Fibroblast of lung (primary cell): ENCODE measurements at places on chromosomes 1 and 21. TPM values are rescaled to one million over a fixed set of nuclear protein-coding genes. Genes with fewer than 3 reads are reported as not detected.
A peak's percentile ranks its signal among the peaks of the same experiment; 100 is the strongest.

GRCh38 chr1:203754455-203754864 lies 10.5 kb upstream of the LAX1 start:
- no peaks in the 10 kb centered on the region for H3K36me3 ChIP-seq
- no peak overlapping the region for H3K4me3 ChIP-seq
- no peak for DNase-seq
- H3K4me1 ChIP-seq = peaks cover 2% of the 10 kb centered on the region

Gene RBM11
- 0.07 and 0.11 TPM in 2 replicates for polyA plus RNA-seq

GRCh38 chr1:244874974-244875579 lies 10.7 kb upstream of the HNRNPU start:
- H3K4me1 ChIP-seq = no peaks in the 10 kb centered on the region
- H3K4me3 ChIP-seq = no peak overlapping the region
- no peak for DNase-seq
- H3K27me3 ChIP-seq = no peaks in the 10 kb centered on the region

- no peaks in the 10 kb centered on the region for H3K36me3 ChIP-seq
- H3K4me3 ChIP-seq = no peak overlapping the region
- no peaks in the 10 kb centered on the region for H3K27me3 ChIP-seq
- H3K4me1 ChIP-seq = no peaks in the 10 kb centered on the region
- no peak overlapping the region for H3K27ac ChIP-seq
Observed at GRCh38 chr1:3588395-3588794, 22.9 kb downstream of the MEGF6 start.

DNA sequence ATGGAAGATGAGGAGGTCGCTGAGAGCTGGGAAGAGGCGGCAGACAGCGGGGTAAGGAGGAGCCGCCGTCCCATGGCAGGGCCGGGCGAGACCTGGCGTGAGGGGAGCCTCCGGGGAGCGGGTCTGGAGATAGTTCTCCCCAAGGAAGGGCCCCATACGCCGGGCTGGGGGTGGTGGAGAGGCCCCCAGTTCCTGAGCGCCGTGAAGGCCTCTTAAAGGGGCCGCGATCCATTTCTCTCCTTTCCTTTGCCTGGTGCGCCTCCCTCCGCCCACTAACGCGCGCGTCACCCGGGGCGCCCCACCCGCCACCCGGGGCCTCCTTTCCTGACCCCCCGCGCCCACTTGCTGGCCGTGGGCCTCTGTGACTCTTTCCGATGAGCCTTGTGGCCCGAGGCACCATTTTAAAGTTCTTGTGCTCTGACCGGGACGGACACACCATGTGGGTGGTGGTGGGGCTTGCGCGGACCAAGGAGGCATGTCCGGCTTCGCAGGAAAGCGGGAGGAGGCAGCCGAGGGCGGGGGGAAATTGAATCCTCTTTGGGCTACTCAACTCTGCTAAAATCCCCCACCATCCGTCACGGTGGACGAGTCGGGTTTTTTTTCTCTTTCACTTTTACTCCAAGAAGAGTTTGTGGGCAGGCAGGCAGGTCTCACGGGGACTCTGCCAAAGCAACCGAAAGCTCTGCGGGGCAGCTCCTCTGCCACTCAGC lies 371 bp downstream of the SZRD1 start:
- H3K4me1 ChIP-seq = peaks cover 11% of the 10 kb centered on the region
- H3K36me3 ChIP-seq = peaks cover 1% of the 10 kb centered on the region
- peak overlapping the region; percentile 99 for H3K27ac ChIP-seq

DNA sequence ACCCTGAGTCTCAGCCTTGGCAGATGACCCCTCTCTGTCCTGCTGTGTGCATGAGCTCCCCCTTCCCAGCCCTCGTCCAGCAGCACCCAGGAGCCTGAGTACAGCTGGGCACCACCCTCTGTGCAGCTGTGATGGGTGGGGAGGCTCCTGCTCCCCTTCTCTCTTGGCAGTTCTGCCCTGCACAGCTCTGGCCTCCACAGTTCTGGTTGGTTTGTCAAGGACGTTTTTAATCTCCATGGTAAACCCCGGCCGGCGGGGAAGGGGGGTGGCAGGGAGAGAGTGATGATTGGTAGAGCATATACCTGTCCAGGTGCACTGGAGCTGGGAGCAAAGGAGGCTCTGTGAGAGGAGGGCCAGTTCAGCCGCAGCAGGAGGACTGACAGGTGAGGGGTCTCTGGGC lies at the start of gene CLCNKA:
CLCNKA (plus strand) TSS at position 356 of the 400 bp plus-strand sequence. CDS start 584 bp downstream, outside the sequence.
- no peak for DNase-seq
- H3K4me3 ChIP-seq = no peak within 1 kb of the TSS
- H3K27me3 ChIP-seq = no peaks in the 10 kb centered on the region
- H3K4me1 ChIP-seq = peaks cover 28% of the 10 kb centered on the region
- H3K27ac ChIP-seq = no peak within 1 kb of the TSS

GRCh38 chr1:199867601-199868000 lies 159.9 kb upstream of the NR5A2 start:
- H3K36me3 ChIP-seq = no peaks in the 10 kb centered on the region
- peak; percentile 22 for DNase-seq
- no peak overlapping the region for H3K27ac ChIP-seq
- H3K4me3 ChIP-seq = no peak overlapping the region
- no peaks in the 10 kb centered on the region for H3K4me1 ChIP-seq

Gene SLAMF7
- not detected in 2 replicates for polyA plus RNA-seq

Gene PSRC1
- polyA plus RNA-seq = 9.9 and 18.5 TPM in 2 replicates

DNA sequence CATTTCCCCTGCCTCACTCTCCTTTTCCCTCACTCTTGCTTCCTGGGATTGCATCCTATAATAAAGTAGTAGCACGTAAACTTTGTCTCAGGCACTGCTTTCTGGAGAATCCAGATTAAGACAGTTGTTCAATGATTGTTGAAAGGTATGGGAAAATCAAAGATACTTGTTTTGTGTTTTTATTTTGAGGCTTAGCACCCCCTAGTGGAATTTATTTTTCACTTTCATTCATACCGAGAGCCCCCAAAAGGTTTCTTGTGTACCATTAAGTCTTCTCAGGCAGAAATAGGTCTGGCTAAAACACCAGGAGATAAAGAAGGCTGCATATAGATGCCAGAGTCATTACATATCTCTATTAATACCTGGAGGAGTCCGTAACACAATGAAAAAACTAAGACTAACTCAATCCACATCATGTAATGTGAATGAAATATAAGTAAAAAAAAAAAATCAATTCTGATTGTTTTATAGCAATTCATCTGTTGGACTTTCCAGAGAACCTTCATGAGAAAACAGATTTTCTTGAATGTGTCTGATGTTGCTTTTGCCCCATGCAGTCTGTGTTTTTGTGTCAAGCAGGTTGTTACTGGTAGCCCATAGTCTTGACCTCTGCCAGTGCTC lies 103.5 kb downstream of the RPE65 start:
- no peaks in the 10 kb centered on the region for H3K27me3 ChIP-seq
- H3K36me3 ChIP-seq = no peaks in the 10 kb centered on the region
- DNase-seq = peak; percentile 33
- peaks cover 3% of the 10 kb centered on the region for H3K4me1 ChIP-seq

GRCh38 chr1:167592475-167592874 lies 37.6 kb upstream of the RCSD1 start:
- no peaks in the 10 kb centered on the region for H3K4me1 ChIP-seq
- H3K27ac ChIP-seq = no peak overlapping the region
- H3K4me3 ChIP-seq = no peak overlapping the region
- no peak for DNase-seq
- peaks cover 2% of the 10 kb centered on the region for H3K27me3 ChIP-seq

Gene CYP2J2
- polyA plus RNA-seq = 0.03 and 0.07 TPM in 2 replicates

GRCh38 chr21:37639756-37640155 lies 273.2 kb downstream of the DYRK1A start:
- H3K4me3 ChIP-seq = no peak overlapping the region
- no peak for DNase-seq
- H3K27ac ChIP-seq = no peak overlapping the region
- H3K36me3 ChIP-seq = no peaks in the 10 kb centered on the region

- no peak overlapping the region for H3K27ac ChIP-seq
- no peaks in the 10 kb centered on the region for H3K36me3 ChIP-seq
- H3K4me3 ChIP-seq = no peak overlapping the region
Observed at GRCh38 chr1:204650911-204651570, 34.5 kb downstream of the LRRN2 start.

DNA sequence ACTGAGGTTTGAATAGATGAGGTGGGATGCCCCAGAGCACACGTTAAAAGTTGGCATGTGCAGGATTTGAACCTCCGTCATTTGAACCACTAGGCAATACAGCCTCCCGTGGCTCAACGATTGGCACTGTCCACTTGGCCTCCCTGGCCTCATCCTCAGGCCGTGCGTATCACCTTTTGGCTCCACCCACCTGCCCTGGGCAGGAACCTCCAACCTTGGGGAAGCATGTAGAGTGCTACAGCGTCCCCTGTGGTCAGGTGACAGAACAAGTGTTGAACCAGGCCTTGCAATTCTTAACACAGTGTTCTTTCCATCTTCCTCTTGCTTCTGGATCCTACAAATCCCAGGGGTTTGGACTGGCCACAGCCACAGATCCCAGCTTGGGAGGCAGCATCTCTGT lies 112.6 kb downstream of the PAX7 start:
- H3K4me3 ChIP-seq = no peak overlapping the region
- H3K4me1 ChIP-seq = no peaks in the 10 kb centered on the region
- H3K27me3 ChIP-seq = no peaks in the 10 kb centered on the region
- no peaks in the 10 kb centered on the region for H3K36me3 ChIP-seq

GRCh38 chr1:212237651-212238050 lies 47.6 kb upstream of the PPP2R5A start:
- no peak overlapping the region for H3K27ac ChIP-seq
- H3K36me3 ChIP-seq = no peaks in the 10 kb centered on the region
- H3K27me3 ChIP-seq = no peaks in the 10 kb centered on the region
- peaks cover 5% of the 10 kb centered on the region for H3K4me1 ChIP-seq
- no peak for DNase-seq

- H3K27ac ChIP-seq = peak overlapping the region; percentile 83
- H3K4me3 ChIP-seq = no peak overlapping the region
- no peaks in the 10 kb centered on the region for H3K36me3 ChIP-seq
- H3K4me1 ChIP-seq = peaks cover 14% of the 10 kb centered on the region
- no peaks in the 10 kb centered on the region for H3K27me3 ChIP-seq
- DNase-seq = peak; percentile 95
Observed at GRCh38 chr1:59026472-59026948, 242.7 kb upstream of the JUN start.

Gene GAS5
- polyA plus RNA-seq = 451 and 810 TPM in 2 replicates

- no peak overlapping the region for H3K4me3 ChIP-seq
- DNase-seq = no peak
- H3K27me3 ChIP-seq = peaks cover 14% of the 10 kb centered on the region
- H3K27ac ChIP-seq = no peak overlapping the region
- H3K36me3 ChIP-seq = no peaks in the 10 kb centered on the region
- no peaks in the 10 kb centered on the region for H3K4me1 ChIP-seq
Observed at GRCh38 chr1:114108751-114109255, 44.9 kb downstream of the SYT6 start.

- no peak overlapping the region for H3K27ac ChIP-seq
Observed at GRCh38 chr1:244212797-244213475, 161.9 kb downstream of the ZBTB18 start.

DNA sequence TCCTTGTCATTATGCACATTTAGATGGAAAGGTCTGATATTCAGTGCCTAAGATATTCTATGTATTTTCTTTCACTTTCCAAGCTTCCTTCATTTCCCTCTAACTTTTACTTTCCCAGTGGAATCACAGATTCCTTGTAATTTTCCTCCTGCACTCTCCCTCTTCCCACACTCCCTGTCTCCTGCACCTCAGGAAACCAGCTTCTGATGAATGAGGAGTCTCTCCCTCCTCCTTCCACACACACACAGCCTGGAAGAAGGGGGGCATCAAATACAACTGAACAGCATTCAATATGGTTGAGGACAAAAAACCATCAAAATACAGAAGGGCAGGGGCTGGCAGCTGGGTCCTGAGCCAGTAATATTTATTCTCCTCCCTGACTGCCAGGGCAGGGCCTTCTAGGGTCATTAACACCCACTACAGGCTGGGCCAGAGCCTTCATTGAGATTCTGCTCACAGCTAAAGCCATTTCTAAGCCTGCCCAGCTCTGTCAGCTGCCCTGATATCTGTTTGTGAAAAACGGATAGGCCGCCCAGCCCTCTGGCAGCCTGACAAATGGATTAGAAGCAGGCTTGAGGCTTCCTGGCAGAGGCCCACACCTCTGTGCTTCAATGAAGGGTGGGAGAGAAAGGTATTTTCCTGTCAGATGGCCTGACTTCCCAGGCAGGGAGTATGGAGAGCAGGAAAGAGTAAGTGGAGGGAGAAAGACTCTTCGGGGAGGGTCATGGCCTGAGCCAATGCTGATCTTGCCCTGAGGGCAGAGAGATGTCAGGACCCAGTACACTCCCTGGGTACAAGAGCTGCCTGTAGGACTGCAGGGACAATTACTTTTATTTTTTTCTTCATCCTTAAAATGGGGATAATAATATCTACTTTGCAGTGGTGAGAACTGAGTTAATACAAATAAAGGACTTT lies 138.9 kb upstream of the SPATA6 start:
- H3K4me1 ChIP-seq = no peaks in the 10 kb centered on the region
- no peak overlapping the region for H3K4me3 ChIP-seq
- H3K36me3 ChIP-seq = no peaks in the 10 kb centered on the region
- H3K27me3 ChIP-seq = no peaks in the 10 kb centered on the region
- DNase-seq = peak; percentile 7
- no peak overlapping the region for H3K27ac ChIP-seq

DNA sequence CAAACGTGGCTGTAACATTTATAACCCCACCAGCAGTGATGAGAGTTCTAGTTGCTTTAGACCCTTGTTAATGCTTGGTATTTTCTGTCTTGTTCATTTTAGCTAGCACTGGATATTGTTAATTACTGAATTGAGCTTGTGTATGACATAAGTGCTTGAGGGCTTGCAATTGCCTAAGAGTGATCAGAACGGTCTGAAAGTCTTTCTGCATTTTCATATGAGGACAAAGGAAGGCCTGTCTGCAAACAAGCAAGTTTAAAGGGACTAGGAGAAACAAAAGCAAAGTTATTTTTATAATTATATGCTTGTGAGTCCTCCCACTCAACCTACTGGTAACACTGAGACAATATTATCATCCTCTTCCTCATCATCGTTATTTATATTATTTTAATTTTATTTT lies 305.5 kb upstream of the DUSP10 start:
- no peak overlapping the region for H3K4me3 ChIP-seq
- no peak for DNase-seq
- H3K36me3 ChIP-seq = no peaks in the 10 kb centered on the region
- H3K4me1 ChIP-seq = peaks cover 4% of the 10 kb centered on the region
- no peaks in the 10 kb centered on the region for H3K27me3 ChIP-seq

DNA sequence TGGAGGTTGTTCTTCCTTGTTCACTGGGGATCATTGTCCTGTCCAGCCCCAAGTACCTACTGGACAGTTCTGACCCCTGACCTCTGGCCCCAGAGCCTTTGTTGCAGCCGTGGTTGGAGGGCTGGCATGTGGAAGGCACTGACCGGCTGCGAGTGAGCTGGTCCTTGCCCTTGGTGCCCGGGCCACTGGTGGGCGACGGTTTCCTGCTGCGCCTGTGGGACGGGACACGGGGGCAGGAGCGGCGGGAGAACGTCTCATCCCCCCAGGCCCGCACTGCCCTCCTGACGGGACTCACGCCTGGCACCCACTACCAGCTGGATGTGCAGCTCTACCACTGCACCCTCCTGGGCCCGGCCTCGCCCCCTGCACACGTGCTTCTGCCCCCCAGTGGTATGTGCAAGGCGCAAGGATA lies 11.4 kb downstream of the TIE1 start:
- no peaks in the 10 kb centered on the region for H3K27me3 ChIP-seq
- H3K4me3 ChIP-seq = no peak overlapping the region
- H3K27ac ChIP-seq = no peak overlapping the region
- no peak for DNase-seq
- H3K4me1 ChIP-seq = no peaks in the 10 kb centered on the region
- no peaks in the 10 kb centered on the region for H3K36me3 ChIP-seq
